HCT116 (cell line): ENCODE measurements at places on chromosomes 4 and X.

DNA sequence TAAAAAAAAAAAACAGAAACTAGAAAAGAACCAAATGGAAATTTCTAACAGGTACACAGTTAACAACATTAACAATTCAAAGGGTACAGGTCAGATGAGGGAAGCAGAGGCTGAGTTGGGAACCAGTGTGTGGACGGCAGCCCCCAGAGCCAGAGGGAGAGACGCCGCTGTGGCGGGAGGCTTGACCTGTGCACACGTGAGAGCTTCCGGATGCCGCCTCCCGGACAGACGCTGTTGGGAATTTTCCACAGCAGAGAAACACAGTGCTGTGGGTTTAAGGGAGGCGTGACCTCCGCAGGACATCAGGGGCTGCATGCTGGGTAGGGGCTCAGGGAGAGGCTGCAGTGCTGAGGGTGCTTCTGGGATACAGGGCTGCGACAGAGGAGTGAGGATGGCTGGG, 22.2 kb downstream of the TACC3 start:
- no peak for DNase-seq

DNA sequence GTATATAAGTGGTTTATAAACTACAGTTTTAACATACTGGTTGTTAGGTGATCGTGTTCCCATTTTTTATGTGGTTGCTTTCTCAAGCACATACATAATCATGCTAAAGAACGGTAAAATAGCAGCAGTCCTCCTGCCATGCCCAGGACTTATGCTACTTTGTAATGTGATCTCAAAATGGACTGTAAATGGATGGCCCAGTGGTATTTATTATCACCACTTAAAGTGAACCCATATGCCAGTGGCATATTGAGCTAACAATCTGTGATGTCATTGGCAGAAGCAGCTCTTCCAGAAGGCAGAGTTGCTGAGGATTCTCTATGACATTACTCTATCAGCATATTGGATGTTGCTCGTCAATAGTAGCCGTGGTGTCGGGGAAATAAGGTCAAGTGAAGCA, 28.6 kb downstream of the ANK2 start:
- no peak for DNase-seq

DNA sequence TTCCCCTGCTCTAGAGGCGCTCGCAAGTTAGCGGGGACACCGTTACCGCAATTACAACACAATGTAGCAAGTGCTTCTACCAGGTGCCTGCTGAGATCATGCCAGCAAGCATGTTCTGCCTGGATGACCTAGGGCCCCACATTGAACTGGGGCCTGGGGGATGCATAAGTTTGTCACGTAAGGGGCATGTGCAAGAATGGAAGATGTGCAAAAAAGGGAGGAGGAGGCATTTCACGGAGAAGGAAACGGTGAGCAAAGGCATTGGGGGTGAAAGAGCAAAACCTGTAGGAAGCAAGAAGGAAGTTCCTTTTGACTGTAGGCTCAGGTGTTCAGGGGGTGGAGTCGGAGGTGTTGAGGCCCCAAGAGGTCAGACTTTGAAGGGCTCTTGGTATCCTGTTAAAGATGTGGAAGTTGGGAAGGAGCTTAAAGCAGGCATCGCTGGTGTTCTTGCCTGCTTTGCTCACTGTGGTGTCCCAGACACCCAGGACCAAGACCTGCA, 602 bp upstream of the SCARB2 start:
- DNase-seq, result no peak

DNA sequence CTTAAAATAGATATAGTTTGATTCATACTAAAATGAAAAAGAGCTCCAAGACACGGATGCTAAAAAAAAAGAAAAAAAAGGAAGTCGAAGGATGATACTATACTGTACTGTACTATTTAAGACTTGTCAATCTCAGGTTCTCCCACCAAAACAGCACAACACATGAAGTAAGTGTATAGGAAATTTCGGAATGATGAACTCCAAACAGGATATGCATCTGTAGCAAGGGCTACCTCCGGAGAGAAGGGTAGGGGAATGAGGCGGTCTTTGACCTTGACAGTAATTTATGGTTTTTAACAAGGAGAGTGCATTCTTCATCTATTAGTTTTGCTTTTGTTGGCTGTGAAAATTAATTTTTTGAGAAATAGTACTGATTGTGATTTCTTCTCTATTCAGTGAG, 541 bp upstream of the FIP1L1 start:
- no peak for DNase-seq
